ENCODE measurements at places on chromosomes 2 and 18. TPM values are rescaled to one million over a fixed set of nuclear protein-coding genes. Genes with fewer than 3 reads are reported as not detected.

GRCh38 chr2:168350380-168350779 lies 103.0 kb upstream of the STK39 start:
- peaks cover 20% of the 10 kb centered on the region for H3K36me3 ChIP-seq
- H3K27ac ChIP-seq: no peak overlapping the region
- peaks cover 4% of the 10 kb centered on the region for H3K4me1 ChIP-seq
- H3K27me3 ChIP-seq: no peaks in the 10 kb centered on the region

GRCh38 chr2:23293731-23294130 lies 91.2 kb upstream of the KLHL29 start:
- H3K4me1 ChIP-seq: no peaks in the 10 kb centered on the region
- H3K27me3 ChIP-seq: no peaks in the 10 kb centered on the region
- no peak for DNase-seq
- H3K4me3 ChIP-seq: no peak overlapping the region
- no peak overlapping the region for H3K27ac ChIP-seq

DNA sequence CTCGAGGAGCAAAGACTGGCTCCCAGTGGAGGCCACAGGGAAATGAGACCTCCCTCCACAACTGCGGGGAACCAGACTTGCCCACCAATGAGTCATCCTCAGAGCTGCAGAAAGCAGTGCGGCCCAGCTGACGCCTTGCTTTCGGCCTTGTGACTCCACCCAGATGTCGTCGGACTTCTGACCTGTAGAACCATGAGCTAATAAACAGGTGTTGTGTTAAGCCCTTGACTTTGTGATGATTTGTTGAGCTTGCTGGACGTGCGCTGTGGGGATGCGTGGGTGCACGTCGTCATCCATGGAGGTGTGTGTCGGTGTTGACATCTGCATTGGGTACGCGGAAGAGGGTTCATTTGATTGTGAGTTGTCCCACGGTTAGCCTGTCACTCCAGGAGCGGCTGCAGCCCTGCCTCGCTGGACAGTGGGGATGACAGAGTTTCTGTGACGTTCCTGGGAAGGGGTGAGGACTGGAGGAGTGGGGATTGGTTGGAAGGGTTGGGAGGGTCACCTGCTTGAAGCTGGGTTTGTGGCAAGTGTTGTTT lies 154.1 kb downstream of the SH3BP4 start:
- DNase-seq: no peak
- no peak overlapping the region for H3K4me3 ChIP-seq
- H3K27ac ChIP-seq: no peak overlapping the region
- no peaks in the 10 kb centered on the region for H3K27me3 ChIP-seq
- no peaks in the 10 kb centered on the region for H3K36me3 ChIP-seq

- no peak for DNase-seq
- no peaks in the 10 kb centered on the region for H3K27me3 ChIP-seq
- H3K27ac ChIP-seq: no peak overlapping the region
- no peak overlapping the region for H3K4me3 ChIP-seq
- H3K4me1 ChIP-seq: no peaks in the 10 kb centered on the region
- H3K36me3 ChIP-seq: peaks cover 19% of the 10 kb centered on the region
Observed at GRCh38 chr2:3485166-3485565, 34.2 kb downstream of the ADI1 start.

DNA sequence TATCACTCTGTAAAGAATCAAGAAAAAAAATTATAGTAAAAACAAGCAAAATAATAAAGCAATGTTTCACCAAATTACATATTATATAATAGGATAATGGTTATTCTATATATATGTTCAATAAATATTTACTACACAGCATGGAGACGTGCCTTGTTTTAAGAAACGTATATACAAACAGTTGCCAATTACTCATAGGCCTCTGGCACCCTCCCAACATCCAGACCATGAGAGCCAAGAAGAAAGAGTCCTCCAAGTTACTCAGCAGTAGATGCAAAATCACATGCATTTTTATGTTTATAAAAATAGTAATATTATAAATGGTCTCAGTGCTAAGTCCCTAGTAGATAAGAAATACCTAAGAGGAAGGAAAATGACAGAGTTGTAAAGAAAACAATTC lies 64.8 kb downstream of the REV1 start:
- no peaks in the 10 kb centered on the region for H3K27me3 ChIP-seq
- no peak for DNase-seq
- H3K4me1 ChIP-seq: no peaks in the 10 kb centered on the region
- no peak overlapping the region for H3K27ac ChIP-seq
- peaks cover 70% of the 10 kb centered on the region for H3K36me3 ChIP-seq

DNA sequence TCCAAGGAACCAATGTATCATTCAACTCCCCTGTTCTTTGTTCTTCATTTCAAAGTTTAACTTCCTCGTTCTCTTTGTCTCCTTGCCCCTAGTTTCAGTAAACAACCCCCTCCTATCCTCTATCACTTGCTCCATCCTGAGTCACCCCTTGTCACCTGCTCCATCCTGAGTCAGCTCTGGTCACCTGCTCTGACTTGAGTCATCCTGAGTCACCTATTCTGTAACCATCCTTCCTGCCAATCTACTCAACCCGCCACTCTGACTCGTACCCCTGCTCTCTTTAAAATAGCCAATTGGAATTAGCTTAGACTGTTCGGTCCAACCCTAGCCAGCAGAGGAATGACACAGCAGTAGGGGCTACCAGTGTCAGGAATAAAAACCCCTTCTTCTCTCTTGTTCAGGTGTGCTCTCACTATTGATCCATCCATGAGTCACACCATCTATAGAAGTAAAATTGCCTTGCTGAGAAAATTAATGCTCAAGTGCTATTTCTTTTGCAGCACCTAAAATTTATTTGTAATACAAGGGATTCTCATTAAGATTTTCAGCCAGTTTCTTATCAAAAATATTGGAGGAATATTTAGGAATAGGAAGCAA lies 326.8 kb downstream of the AKAIN1 start:
- peaks cover 57% of the 10 kb centered on the region for H3K36me3 ChIP-seq
- H3K4me1 ChIP-seq: no peaks in the 10 kb centered on the region
- H3K4me3 ChIP-seq: no peak overlapping the region
- no peaks in the 10 kb centered on the region for H3K27me3 ChIP-seq
- DNase-seq: peak; percentile 55
- no peak overlapping the region for H3K27ac ChIP-seq

The HOXD9 gene
- total RNA-seq: not detected

The C2orf80 gene
- total RNA-seq: not detected

GRCh38 chr2:233492078-233492477 lies 74.5 kb downstream of the USP40 start:
- no peak overlapping the region for H3K27ac ChIP-seq
- H3K4me1 ChIP-seq: no peaks in the 10 kb centered on the region
- H3K27me3 ChIP-seq: no peaks in the 10 kb centered on the region

The TNFRSF11A gene
- total RNA-seq: 7.8 TPM

The IRS1 gene
- 15.0 TPM for total RNA-seq

GRCh38 chr2:157261199-157261782 lies 3.8 kb downstream of the GALNT5 start:
- no peaks in the 10 kb centered on the region for H3K27me3 ChIP-seq
- H3K4me3 ChIP-seq: no peak overlapping the region
- peaks cover 5% of the 10 kb centered on the region for H3K4me1 ChIP-seq
- peaks cover 5% of the 10 kb centered on the region for H3K36me3 ChIP-seq
- H3K27ac ChIP-seq: no peak overlapping the region

GRCh38 chr2:31237348-31238017 lies 3.5 kb downstream of the EHD3 start:
- H3K27ac ChIP-seq: no peak overlapping the region
- peaks cover 4% of the 10 kb centered on the region for H3K27me3 ChIP-seq
- no peak overlapping the region for H3K4me3 ChIP-seq
- 0 out of 2 replicates have a peak, but pooled peaks cover 3% of the 10 kb centered on the region for H3K4me1 ChIP-seq

- H3K27ac ChIP-seq: no peak overlapping the region
- no peak for DNase-seq
- H3K4me1 ChIP-seq: no peaks in the 10 kb centered on the region
- no peaks in the 10 kb centered on the region for H3K27me3 ChIP-seq
- peaks cover 6% of the 10 kb centered on the region for H3K36me3 ChIP-seq
Observed at GRCh38 chr2:46964835-46965560, 49.4 kb upstream of the MCFD2 start.

The ZNF396 gene
- total RNA-seq: 1.2 TPM

DNA sequence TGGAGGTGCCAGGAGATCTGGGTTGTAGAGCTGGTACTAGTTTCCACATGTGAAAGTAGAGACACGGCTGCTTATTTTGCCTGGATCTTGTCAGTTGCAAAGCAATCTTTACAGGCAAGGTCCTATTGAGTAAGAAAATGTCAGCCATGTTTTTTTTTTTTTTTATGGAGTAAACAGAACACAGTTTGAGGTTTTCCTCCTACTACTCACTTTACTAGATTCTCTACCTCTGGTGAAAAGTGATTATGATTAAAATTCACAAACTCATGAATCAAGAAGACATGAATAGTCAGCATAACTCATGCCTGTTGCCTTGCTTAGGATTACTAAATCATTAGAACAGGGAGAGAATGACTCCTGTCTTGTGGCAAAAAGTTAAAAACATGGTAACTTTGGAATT lies 70.1 kb upstream of the PNPT1 start:
- peaks cover 5% of the 10 kb centered on the region for H3K36me3 ChIP-seq
- no peak overlapping the region for H3K27ac ChIP-seq
- no peaks in the 10 kb centered on the region for H3K4me1 ChIP-seq
- no peaks in the 10 kb centered on the region for H3K27me3 ChIP-seq

The IKZF2 gene
- total RNA-seq: 1.9 TPM

Data from H9 (cell line).